ENCODE measurements at places on chromosomes 7 and 10.

- DNase-seq: no peak
Observed at GRCh38 chr7:31741852-31742251, 54.8 kb downstream of the PPP1R17 start.

DNA sequence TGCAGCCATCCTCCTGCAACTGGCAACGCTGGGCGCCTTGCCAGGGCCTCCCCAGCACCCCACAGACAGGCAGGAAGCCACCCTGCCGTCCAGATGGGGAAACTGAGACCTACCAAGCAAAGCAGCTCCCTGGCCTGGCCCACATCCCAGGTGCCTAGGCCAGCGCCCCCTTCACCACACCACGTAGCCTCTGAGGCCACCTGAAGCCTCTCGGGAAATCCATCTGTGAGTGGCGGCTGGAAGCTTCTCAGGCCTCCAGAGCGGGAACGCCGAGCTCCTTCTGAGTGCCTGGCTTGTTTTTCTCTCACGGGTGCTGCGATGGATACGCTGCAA lies 58.7 kb downstream of the UNCX start:
- DNase-seq: no peak

- DNase-seq: no peak
Observed at GRCh38 chr7:38840736-38841460, 68.1 kb downstream of the VPS41 start.

GRCh38 chr10:59018977-59019376 lies 157.5 kb upstream of the PHYHIPL start:
- DNase-seq: no peak

DNA sequence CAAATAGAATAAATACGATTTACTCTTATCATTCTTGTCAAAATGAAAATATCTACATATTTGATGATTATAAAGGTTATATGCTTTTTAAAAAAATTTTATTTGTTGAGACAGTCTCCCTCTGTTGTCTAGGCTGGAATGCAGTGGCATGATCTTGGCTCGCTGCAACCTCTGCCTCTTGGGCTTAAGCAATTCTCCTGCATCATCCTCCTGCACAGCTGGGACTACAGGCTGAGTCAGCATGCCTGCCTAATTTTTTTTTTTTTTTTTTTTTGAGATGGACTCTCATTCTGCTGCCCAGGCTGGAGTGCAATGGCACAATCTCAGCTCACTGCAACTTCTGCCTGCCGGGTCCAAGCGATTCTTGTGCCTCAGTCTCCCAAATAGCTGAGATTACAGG lies 48.9 kb downstream of the PUS7 start:
- DNase-seq: peak; percentile 31

DNA sequence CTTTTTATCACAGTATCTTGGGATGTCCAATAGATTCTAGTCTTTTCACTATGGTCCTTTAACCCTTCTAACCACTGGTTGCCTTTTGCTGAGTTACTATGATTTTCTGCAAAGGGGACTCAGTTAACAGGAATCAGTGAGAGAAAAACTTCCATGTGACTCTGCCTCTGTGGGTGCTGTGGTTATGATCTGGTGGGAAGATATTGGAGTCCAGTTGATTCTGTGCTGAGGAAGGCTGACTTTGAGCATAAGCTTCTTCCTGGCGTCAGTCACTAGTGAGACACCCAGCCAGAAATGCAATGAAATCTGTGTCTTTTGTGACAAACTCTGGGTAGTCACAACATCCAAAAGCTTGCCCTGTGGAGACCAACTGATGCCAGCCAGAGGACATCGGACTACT lies 648.0 kb downstream of the SUGCT start:
- DNase-seq: no peak

- no peak for DNase-seq
Observed at GRCh38 chr10:58894929-58895328, 281.5 kb upstream of the PHYHIPL start.

GRCh38 chr10:93081318-93081717 lies 7.6 kb downstream of the CYP26A1 start:
- no peak for DNase-seq

GRCh38 chr7:75772081-75773077 lies at the start of gene CCL26:
TSS of gene CCL26 (minus strand) at chr7:75772211. CDS start at chr7:75772176, 35 bp downstream.
- peak; percentile 90 for DNase-seq

- no peak for DNase-seq
Observed at GRCh38 chr10:62852961-62853702, 37.0 kb upstream of the EGR2 start.

GRCh38 chr7:37118004-37118403 lies 330.7 kb downstream of the ELMO1 start:
- no peak for DNase-seq

DNA sequence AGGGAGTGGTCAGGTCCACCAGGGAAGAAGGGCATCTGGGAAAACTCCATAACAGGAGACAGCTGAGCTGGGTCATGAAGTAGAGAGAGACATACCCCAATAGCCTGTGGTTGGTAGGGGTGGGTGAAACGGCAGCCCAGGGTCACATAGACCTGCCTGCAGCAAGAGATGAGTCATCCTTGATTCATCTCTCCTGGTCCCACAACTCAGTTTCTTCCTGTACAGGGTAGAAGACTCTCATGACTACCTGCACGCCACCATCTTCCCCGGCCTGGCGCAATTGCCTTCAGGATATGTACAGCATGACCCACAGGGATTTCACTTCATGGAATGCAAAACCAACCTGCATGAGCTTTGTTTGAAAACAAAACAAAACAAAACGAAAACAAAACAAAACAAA lies 45.1 kb upstream of the ADAM12 start:
- peak; percentile 46 for DNase-seq

- DNase-seq: no peak
Observed at GRCh38 chr10:93438613-93439253, 43.4 kb downstream of the MYOF start.

DNA sequence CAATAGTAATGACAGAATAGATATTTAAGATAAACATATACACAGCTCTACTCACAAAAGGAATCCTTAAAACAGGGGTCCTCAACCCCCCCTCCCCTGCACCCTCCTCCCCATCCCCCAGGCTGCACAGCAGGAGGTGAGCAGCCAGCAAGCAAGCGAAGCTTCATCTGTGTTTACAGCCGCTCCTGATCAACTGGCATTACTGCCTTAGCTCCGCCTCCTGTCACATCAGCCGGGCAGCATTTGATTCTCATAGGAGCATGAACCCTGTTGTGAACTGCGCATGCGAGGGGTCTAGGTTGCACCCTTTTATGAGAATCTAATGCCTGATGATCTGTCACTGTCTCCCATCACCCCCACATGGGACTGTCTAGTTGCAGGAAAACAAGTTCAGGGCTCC lies 65.5 kb downstream of the SMURF1 start:
- DNase-seq: no peak

DNA sequence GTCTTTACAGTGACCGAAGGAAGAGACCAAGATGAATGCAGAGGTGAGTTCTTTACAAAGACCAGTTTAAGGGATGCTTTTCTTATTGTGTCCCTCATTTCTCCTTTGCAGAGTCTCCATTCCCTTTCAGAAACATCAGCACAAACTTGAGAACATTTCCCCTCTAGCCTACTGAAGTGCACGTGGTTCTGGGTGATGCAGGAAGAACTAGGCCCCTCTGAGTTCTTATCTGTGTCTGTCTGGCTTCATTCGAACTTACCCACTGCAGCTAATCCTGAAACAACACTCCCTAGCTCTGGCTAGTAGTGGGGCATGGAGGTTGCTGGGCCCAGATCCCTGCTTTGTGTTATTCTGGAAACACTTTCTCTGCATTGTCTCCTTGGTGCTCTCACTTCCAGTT lies 12.6 kb downstream of the BLVRA start:
- DNase-seq: no peak

GRCh38 chr10:26715137-26715487 lies 17.6 kb downstream of the PDSS1 start:
- no peak for DNase-seq

- DNase-seq: no peak
Observed at GRCh38 chr7:106597751-106598546, 63.0 kb downstream of the CCDC71L start.

DNA sequence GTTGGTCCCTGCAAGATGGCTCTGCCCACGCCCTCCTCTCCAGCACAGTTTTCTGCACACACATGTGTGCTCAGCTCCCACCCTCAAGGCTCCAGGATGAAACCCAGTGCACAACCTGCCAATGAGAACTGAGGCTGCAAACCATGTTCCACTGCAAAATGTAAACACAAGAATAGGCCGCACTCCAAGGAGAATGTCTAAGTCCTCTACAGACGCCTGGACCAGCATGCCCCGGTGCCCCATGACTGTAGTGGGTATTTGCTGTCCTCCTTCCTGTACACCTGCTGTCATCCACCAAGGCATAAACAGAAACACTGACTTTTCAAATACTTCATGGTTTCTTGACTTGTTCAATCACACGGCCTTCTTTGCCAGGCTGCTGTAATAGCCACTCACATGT lies 72.6 kb downstream of the COBL start:
- no peak for DNase-seq

DNA sequence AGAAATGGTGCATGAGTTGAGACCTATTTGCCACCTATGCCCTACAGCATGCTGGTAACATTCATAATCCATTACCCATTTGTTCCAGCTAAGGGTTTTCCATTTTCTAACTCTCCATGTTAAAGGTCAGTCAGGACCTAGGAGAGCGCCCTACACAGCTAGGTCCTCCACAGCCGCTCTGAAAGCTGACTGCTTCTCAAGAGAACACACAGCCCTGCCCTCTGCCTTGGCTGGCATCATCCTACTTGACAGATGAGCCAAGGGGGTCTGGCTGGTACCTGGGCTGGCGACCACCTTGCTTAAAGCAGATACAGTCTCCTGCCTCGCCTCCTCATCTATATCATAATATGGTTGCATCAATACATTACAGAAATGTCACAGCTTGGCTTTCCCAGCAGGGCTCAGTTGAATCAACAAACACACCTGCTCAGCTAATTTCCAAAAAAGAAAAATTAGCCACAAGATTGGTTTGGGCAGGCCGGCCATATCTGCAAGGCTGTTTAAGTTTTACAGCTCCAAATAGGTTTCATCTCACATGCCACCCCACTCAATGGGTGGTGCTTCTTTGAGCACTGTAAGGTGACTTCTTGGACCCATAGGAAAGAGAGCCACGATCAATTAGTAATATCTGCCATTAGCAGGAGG lies 17.3 kb downstream of the TLL2 start:
- DNase-seq: peak; percentile 31

GRCh38 chr10:113565364-113565763 lies 12.5 kb downstream of the HABP2 start:
- DNase-seq: no peak

GRCh38 chr10:47383261-47384147 lies 589 bp downstream of the ZNF488 start:
- DNase-seq: no peak

GRCh38 chr7:104306793-104307192 lies 21.6 kb upstream of the LHFPL3 start:
- DNase-seq: no peak

GRCh38 chr10:11687779-11688447 lies 54.3 kb upstream of the ECHDC3 start:
- peak; percentile 16 for DNase-seq

DNA sequence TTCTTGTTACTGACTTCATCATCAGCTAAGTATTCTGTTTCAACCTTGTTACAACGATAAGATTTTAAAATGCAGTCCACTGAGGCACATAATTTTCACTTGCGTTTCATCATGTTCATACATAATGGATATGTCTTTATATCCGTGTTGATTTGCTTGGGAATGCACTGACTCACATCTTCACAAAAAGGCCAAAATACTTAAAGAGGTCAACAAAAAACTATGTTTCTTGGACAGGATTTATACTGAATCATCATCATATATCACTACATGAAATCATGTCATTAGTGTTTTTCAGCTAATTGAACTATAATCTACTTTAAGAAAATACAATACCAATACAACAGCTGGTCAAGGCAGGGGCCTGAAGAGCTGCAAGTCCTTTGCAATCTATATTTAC lies 324.5 kb upstream of the KLF6 start:
- no peak for DNase-seq

- DNase-seq: no peak
Observed at GRCh38 chr10:64344211-64344610, 823.0 kb downstream of the REEP3 start.

DNA sequence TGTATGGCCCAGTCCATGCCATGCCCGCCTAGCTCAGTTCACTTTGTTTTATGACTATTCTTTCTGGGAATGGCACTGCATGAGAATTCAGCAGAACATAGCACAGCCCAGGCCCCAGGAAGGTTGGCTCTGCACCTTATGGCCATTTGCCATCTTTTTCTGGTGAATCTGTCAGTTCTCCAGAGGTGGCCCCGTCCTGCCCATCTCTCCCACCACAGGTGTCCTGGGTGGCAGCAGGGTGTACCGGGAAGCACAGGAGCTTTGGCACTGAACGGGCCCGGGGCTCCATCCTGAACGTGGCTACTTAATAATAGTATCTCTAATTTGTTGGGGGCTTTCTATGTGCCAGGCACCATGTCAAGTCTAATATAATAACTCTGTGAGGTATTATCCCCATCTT lies 24.7 kb downstream of the GOLGA7B start:
- no peak for DNase-seq

DNA sequence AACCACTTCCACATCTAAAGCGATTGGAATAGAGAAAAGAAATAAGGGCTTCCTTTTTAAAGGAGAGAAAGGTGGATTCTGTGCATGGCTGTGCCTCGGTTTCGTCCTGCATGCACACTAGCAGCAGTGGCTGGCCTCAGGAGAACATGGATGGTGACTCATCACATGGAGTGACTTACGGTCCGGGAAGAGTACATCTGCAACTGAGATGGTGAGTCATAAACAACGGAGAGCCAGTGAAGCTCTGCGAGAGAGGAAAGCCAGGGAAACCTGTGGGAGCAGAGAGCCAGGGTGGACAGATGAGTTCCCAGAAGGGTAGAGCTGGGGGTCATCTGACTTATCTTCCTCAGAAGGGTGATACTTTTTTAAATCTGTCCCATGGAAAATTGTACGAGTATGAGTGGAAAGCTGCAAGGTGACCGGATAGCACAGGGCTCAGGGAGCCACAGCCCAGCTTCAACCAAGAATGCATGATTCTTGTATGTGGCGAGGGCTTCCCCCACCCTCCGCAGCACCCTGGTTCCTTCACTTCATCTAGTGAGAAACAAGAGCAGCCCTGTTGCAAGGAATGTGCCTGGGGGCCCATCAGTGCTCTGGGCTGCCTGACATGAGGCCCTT lies 259.1 kb downstream of the KLF6 start:
- DNase-seq: peak; percentile 95

DNA sequence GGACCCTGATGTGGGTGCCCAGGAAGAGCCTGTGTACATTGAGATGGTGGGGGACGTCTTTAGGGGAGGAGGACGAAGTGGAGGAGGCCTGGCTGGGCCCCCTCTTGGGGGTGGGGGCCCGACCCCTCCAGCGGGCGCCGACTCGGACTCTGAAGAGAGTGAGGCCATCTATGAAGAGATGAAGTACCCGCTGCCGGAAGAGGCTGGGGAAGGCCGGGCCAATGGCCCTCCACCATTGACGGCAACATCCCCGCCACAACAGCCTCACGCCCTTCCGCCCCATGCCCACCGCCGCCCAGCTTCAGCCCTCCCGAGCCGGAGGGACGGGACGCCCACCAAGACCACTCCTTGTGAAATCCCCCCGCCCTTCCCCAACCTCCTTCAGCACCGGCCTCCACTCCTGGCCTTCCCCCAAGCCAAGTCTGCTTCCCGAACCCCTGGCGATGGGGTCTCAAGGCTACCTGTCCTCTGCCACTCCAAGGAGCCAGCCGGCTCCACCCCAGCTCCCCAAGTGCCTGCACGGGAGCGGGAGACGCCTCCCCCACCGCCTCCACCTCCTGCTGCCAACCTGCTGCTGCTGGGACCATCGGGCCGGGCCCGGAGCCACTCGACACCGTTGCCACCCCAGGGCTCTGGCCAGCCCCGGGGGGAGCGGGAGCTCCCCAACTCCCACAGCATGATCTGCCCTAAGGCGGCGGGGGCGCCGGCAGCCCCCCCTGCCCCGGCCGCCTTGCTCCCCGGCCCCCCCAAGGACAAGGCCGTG lies 4.8 kb downstream of the NYAP1 start:
- DNase-seq: no peak

GRCh38 chr10:10831085-10831484 lies 186.6 kb upstream of the CELF2 start:
- DNase-seq: no peak
